Tibial nerve (tissue), 4 donors: ENCODE measurements at places on chromosomes 16 and 17. TPM values are rescaled to one million over a fixed set of nuclear protein-coding genes. Genes with fewer than 3 reads are reported as not detected.

DNA sequence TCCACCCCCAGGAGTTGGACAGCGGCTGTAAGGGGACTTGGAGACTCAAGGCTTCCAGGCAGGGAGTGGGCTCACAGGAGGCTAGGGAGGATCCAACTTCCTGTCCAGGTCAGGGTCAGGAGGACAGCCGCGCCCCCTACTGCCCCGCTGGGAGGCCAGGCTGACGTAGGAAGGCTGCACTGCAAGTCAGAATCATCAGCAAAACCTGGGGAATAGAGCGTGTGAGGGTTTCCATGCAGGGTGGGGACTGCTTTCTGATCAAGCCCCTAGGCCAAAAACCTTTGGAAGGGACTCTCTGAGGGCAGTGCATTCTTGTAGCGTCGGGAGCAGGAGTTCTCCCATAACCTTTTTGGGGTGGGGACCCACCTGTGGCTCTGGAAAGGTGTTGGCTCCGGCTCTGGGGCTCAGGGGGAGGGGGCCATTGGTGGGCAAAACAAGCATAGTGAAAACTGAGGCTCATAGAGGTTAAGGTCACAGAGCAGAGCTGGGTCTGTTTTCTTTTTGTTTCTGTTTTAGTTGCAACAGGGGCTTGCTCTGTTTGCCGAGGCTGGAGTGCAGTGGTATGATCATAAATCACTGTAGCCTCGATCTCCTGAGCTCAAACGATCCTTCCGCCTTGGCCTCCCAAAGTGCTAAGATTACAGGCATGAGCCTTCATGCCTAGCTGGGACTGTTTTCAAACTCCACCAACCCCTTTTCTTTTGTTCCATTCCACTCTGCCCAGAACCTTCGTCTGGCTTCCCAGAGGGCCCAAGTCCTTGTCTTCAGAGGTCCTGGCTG lies 22.1 kb downstream of the RAI1 start:
- no peak for DNase-seq
- H3K36me3 ChIP-seq, result no peaks in the 10 kb centered on the region
- no peaks in the 10 kb centered on the region for H3K4me1 ChIP-seq
- no peaks in the 10 kb centered on the region for H3K27me3 ChIP-seq

DNA sequence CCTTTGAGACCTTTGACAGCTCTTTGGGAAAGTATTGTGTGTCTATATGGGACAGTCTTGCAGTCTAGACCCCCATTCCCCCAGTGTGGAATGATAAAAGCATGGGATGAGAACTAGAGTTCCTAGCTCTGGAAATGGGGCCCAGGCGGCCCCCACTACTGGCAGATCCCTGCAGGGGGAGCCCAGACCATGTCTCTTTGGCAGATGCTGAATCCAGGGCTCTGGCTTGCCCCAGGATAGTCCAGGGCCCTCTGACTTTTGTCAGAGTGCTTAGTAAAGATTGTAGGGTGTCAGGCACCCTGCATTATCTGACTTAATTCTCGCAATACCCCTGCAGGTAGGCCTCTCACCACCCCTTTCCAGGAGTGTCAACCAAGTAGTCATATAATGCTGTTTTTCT lies 8.3 kb downstream of the ALKBH5 start:
- H3K4me1 ChIP-seq, result peaks cover 92% of the 10 kb centered on the region
- DNase-seq, result no peak
- H3K36me3 ChIP-seq, result no peaks in the 10 kb centered on the region
- no peaks in the 10 kb centered on the region for H3K27me3 ChIP-seq
- H3K27ac ChIP-seq, result no peak overlapping the region

Gene C16orf96
- 0.21 TPM for total RNA-seq

Gene IRX3
- 2.5 TPM for total RNA-seq

Gene KRTAP1-1
- not detected for total RNA-seq
